ENCODE measurements at places on chromosomes 3 and 15.

- DNase-seq: peak; percentile 7
These were observed 92.8 kb upstream of the DCBLD2 start for GRCh38 chr3:98994128-98994762.

DNA sequence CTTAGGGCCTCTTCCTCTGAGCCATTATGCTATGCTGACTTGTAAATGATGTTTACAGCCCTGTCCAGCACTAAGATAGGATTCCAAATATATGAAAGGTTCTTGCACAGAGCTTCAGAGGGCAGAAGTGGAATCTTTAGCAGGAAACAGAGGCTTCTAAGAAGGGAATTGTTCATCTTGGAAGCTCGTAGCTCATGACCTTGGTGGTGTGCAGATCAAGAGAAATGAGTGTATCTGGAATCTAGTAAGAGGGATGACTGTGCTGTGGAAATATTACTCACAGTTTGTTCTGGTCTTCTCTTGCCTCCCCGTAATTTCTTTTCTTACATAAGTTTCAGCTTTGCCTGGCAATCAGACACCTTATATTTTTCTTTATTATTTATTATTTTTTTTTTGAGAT lies 175.8 kb downstream of the SPATA16 start:
- no peak for DNase-seq

DNA sequence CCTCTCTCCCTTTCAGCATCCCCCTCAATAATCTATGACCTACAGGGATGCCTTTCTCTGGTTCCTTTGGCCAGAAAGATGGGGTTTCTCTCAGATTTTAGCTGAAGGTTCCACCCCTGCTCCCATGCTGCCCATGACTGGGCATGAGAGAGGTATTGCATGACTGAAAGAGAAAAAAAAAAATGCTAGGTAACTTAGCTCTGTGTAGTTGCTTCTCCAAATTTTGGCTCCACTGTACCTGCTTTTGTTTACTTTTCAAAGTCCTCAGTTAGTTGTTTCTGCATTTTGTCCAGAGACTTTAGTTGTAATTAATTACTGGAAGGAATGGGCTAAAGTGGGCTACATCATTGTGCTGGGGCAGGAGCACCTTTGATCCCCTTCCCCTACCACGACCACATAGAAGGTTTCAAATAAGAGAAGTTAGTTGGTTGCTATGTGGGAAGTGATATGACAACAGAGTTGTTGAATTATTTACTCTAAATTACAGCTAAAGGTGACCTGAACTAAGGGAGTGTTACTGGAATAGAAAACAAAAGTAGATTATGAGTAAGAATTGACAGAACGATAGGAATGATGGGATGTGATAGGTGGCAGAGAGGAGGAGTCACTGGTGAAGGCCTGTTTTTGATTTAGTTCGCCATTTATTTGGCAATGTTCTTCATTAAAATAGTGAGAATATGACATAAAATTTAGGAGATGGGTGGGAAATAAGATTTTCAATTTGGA lies 605.4 kb upstream of the NR2F2 start:
- DNase-seq: no peak

GRCh38 chr3:62918131-62918530 lies 42.9 kb upstream of the CADPS start:
- DNase-seq: no peak

GRCh38 chr15:41888662-41889253 lies 5.1 kb downstream of the SPTBN5 start:
- no peak for DNase-seq

- DNase-seq: no peak
These were observed 16.7 kb upstream of the CCDC174 start for GRCh38 chr3:14634763-14635400.

DNA sequence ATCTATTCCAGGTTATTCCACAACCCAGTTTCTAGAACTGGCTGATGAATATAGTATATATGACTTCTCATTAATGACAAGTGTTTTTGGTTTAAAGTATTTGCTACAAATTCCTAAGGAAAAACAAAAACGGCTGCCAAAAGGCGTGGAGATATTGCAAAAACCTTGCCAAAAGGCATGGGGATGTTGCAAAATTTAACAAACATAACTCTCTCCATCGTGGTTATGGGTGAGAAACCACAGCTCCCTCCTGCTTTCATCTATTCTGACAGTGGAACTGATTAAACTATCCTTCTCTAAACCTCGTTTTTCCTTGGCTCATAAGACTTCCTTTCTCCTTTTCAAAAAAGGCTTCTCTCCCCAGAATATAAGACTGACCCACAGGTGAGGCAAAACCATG lies 342.0 kb upstream of the PDZRN3 start:
- no peak for DNase-seq

- DNase-seq: no peak
These were observed 587 bp downstream of the NPHP3 start for GRCh38 chr3:132721479-132722164.

- no peak for DNase-seq
These were observed 164.6 kb upstream of the PFN2 start for GRCh38 chr3:150135287-150135721.

- DNase-seq: peak; percentile 11
These were observed 382.1 kb downstream of the GAP43 start for GRCh38 chr3:116005404-116005803.

DNA sequence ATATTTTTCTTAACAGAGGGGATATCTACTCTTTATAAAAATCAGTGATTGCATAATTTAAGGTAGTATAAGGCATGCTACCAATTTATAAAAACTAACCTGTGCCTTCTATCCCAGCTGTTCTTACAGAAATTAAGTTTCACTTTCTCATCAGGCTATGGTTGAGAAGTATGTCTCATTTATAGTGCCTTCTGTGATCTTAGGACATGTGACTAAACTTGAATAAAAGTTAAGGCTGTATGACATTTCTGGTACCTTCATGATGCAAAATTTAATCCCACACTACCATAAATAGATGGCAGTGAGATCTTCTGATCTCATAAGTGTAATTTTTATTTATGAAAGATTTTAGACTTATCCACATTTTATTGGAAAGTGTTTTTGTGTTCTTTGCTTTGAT lies 12.6 kb downstream of the TIPARP start:
- DNase-seq: no peak

- no peak for DNase-seq
These were observed 755.1 kb downstream of the ROBO2 start for GRCh38 chr3:77795013-77795412.

GRCh38 chr3:123446210-123446609 lies 2.7 kb downstream of the ADCY5 start:
- DNase-seq: no peak

- no peak for DNase-seq
These were observed 160.6 kb upstream of the ATP10A start for GRCh38 chr15:26023691-26024090.

GRCh38 chr15:63104727-63105126 lies 16.9 kb upstream of the LACTB start:
- DNase-seq: no peak

GRCh38 chr3:36257158-36257852 lies 123.0 kb upstream of the STAC start:
- DNase-seq: no peak

GRCh38 chr15:99104788-99105513 lies at the start of gene SYNM:
TSS of gene SYNM (plus strand) at chr15:99105080. CDS start at chr15:99105200, 120 bp downstream.
- DNase-seq: peak; percentile 75

DNA sequence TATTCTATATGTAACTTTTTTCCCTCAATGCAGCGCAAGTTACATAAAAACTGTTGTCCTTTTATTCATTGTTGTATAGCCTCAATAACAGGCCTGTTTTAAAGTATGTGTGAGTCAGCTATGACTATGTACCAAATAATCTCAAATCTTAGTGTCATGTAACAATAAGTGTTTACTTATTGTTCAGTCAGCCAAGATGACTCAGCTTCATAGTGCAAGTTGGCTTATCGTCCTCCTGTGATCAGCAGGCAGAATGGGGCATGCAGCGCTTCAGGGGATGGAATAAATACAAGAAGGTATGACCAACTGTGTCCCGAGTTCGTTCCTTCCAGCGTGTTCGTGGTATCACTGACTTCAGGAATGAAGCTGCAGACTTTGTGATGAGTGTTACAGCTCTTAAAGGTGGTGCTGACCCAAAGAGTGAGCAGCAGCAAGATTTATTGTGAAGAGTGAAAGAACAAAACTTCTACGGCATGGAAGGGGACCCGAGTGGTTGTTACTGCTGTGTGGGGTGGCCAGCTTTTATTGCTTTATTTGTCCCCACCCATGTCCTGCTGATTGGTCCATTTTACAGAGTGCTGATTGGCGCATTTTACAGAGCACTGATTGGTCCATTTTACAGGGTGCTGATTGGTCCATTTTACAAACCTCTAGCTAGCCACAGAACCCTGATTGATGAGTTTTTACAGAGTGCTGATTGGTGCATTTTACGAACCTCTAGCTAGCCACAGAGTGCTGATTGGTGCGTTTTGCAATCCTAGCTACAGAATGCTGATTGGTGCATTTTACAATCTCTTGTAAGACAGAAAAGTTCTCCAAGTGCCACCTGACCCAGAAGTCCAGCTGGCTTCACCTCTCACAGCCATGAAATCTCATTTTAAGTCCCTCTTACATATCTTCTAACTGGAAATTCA lies 1016.0 kb downstream of the MCTP2 start:
- no peak for DNase-seq

GRCh38 chr3:48617559-48617958 lies 4.0 kb downstream of the TMEM89 start:
- no peak for DNase-seq

DNA sequence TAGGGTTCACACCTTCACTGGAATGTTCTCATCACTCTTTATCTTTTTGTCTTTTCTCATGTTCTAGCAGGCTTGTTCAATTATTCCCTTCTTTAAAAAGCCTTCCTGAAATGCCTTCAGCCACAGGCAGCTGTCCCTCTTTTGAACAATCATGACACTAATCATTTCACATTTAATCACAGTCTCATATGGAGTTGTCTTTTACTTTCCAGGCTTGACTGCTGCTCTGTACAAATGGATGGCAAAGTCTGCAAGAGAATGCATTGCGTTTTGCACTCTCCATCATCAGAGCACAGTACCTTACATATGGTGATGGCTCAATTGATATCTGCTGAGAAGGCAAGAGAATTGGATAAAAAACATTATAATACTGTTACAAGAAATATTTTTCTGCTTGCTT lies 529.8 kb downstream of the DIPK2A start:
- DNase-seq: no peak

DNA sequence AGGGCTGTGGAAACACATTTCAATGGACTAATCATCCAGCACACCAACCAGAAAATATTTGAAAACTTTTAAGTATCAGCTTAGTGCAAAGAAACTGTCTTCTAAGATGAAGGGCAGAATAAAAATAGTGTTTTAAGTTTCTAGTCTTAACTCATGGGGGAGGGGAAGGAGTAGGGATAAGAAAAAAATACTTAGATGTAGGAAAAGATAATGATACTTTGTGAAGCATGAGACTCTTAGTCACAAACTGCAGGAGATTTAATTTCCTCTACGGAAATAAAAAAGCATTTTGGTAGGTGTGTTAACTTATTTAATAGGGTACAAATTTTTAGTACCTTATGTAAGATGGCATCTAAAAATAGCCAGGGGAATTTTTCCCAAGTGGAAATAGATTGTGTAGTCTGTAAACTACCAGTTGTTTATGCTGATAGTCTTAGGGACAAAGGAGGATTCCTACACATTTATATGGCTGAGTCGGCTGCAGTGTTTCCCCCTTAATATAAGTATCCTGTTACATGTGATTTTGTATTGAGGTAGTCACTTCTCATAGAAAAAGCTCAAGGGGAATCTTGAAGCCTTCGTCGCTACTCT lies 78.2 kb upstream of the GBE1 start:
- no peak for DNase-seq

DNA sequence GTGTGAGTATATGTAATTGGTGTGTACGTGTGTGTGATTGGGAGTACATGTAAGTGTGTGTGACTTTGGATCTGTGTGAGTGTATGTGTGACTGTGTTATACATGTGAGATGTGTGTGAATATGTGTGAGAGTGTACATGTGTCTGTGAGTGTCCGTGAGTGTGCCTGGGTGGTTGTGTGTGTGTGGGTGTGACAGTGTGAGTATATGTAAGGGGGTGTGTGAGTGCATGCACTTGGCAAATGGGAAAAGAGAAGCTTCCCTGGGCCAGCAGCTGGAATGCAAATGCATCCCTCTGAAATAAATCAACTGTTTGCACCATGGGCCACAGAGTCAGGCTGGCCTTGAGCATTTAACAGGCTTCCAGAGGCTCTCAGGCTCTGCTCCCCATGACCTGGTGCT lies 63.6 kb downstream of the MINAR1 start:
- DNase-seq: no peak

DNA sequence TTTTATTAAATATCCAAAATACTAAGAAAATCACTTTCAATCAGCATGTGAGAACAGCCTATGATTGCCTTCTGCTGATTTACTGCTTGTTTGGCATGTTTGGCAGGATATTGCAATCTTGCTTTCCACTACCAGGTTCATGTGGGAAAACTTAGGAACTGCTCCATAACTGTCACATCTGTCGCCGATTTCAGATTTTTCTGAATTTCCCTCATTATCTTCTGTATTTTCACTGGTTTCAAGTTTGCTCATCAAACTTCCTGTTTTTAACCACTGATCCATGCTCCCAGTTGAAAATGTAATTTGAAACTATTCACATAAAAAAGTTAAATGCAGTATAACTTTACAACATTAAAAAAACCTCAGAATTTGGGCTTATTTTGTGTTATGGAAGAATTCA lies 93.0 kb downstream of the NFKBIZ start:
- DNase-seq: no peak

DNA sequence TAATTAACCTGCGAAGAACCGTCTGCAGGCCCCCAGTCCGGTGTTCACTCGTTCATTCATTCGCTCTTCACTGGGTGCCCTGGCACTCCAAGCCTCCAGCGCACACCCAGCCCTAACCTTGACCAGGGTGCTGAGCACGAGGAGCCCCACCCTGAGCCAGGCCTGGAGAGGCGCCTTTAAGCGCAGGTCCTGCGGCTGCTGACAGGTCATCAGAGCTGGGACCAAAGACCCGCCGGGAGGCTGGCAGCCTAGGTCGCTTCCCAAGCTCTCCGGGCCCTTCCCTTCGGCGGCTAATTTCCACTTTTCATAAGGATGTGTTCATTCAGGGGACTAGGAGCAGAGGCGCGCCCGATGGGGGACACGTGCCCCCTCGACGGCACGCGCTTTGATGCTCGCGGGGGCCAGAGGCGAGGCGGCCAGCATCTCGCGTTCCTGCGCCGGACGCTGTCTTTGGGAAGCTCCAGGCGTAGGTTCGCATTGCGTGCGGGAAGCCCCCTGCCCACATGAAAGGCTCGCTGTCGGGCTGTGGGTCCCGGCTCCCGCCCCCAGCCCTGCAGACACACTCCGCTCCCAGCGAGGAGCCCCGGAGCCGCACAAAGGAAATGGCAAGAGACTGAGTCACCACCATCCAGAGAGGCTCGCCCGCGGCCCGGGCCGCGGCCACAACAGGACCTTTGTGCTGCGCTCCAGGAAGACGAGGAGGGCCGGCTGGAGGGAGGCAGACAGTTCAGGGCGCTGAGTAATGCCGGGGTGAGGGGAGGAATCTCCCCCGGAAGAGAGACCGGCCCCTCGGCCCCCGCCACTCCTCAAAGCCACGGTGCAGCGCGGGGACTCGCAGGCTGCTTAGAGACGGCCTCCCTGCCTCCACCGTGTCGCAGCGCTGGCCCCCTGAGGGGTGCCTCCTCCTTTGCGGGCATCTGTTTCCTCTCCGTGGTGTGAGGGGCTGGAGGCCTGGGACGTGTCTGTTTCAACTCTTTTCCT lies 266.4 kb upstream of the HES1 start:
- no peak for DNase-seq

GRCh38 chr15:52912172-52912571 lies 122.0 kb upstream of the ONECUT1 start:
- DNase-seq: no peak

- no peak for DNase-seq
These were observed 65.6 kb downstream of the SLCO3A1 start for GRCh38 chr15:91919014-91919534.

GRCh38 chr3:83890039-83890762 lies 1068.6 kb upstream of the CADM2 start:
- no peak for DNase-seq

Measured in NCI-H1092 (cell line).